ENCODE measurements at places on chromosomes 3 and 15.
A peak's percentile ranks its signal among the peaks of the same experiment; 100 is the strongest.

DNA sequence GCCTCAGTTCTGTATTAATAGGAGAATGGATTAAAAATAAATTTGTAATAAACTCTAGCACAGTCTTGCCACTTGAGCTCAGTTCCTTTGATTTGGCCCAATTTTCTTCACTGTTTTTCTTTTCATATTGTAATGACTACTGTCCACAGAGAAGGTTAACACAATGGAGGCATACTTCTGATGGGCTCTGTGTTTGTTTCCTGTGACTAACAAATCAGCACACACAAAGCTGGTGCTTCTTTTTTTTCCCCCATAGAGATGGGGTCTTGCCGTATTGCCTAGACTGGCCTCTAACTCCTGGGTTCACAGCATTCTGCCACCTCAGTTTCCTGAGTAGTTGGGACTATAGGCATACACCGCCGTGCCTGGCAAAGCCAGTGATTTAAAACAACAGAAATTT is 182.2 kb downstream of the GHSR start:
- no peak for DNase-seq

- DNase-seq: no peak
Observed at GRCh38 chr15:69388260-69388705, 25.9 kb upstream of the KIF23 start.

DNA sequence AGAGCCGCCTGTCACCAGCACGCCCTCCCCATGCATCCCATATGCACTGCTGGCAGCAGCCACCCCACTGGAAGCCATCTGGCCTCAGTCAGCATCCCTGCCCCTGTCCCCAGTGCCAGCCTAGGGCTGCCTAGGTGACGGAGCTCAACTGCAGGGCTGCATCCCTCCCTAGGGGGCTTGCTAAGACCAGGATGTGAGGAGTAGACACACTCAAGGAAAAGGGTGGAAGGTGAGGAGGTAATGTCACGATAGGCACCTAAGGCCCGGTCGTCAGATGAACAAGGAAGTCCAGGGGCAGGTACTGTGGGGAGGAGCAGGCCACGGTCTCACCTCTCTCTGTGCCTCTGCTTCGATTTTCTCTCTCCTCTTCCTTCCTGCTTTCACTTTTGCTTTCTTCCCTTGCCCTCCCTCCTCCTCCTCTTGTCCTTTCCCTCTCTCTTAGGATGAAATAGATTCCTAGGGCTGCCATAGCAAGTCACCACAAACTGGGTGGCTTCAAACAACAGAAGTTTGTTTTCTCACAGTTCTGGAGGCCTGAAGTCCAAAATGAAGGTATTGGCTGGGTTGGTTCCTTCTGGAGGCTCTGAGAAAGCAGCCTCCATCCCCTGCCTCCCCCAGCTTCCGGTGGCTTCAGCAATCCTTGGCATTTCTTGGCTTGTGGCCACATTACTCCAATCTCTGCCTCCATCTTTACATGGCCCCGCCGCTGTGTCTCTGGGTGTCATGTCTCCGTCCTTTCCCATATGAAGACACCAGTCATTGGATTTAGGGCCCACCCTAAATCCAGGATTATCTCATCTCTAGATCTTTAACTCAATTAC is 298.3 kb downstream of the SHQ1 start:
- no peak for DNase-seq

- DNase-seq: no peak
Observed at GRCh38 chr3:160076519-160076918, 87.9 kb downstream of the IL12A start.

- DNase-seq: no peak
Observed at GRCh38 chr3:33155301-33155700, 41.5 kb downstream of the CRTAP start.

DNA sequence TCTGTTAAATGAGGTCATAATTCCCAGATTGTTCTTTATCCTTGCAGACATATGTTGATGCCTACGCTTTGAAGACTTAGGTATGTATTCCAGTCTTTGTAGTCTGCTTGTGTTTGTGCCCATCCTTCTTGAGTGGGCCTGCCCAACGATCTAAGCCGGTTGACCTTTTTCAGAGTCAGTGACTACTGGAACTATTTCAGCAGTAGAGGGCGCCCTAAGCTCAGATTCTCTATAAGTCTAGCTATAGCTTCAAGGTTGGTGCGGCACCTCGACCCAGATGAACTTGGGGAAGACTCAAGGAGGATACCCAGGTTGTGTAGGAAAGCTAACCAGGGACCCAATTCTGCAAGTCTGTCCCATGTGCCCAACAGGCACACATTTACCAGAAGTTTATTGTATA is 228.8 kb upstream of the PPP2R3A start:
- no peak for DNase-seq

DNA sequence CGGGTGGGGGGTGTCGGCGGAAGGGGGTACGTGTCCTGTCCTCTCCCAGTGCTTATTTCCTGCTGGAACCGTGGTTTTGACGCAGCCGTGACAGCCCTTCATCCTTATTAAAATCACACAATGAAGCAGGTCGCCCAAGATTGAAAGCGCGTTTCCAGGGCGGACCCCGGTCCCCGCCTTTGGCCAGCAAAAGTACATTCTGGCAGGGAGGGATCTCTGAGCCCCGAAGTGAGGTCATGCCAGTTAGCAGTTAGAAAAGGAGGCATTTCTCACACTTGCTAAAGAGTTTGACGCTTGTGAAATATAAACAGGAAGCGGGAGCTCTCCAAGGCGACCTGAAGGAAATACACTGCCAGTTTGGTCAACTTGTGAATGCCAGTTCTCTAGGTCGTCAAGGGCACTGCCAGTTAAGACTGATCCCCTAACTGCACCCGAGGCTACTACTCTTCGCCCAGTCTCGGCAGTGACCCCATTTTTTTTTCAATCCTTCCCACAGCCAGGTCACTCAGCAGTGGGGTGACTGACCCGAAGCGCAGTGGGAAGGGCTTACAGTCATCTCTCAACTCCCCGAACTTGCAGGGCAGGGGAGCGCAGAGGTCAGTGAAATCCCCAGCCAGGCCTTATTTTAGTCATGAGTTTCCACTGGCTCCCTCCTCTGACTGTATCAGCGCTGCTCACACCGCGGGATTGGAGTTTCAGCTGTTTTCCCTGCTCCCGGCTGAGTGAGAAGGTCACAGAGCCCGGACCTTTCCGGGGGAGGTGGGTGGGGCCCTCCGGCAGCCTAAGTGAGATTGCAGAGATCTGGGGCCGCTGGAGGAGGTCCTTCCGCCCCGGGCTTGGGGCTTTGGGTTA is 2.0 kb upstream of the BHLHE40 start:
- DNase-seq: no peak

- DNase-seq: no peak
Observed at GRCh38 chr3:19190126-19190525, 41.8 kb downstream of the KCNH8 start.

DNA sequence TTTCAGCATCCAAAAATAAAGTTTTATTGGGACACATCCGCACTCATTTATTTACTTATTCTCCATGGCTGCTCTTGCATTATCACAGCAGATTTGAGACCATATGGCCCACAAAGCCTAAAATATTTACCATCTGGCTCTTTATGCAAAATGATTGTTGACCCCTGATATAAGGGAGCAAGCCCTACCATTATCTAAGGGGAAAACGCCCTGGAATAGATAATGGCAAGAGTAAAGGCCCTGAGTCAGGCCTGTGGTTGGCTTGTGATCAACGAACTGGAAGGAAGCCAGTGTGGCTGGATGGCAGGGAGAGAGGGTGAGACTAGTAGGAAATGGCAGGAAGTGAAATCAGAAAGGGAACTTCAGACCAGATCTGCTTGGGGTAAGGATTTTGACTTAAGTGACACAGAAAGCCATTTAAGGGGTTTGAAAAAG is 24.6 kb upstream of the DMXL2 start:
- peak; percentile 20 for DNase-seq

GRCh38 chr3:50454481-50455070 is 48.9 kb downstream of the CACNA2D2 start:
- DNase-seq: no peak

GRCh38 chr3:13556207-13556606 is 7.3 kb downstream of the FBLN2 start:
- no peak for DNase-seq

- no peak for DNase-seq
Observed at GRCh38 chr15:59917504-59918157, 86.5 kb upstream of the FOXB1 start.

- peak; percentile 63 for DNase-seq
Observed at GRCh38 chr3:152026033-152026556, 152.7 kb downstream of the SUCNR1 start.

GRCh38 chr3:182486463-182486862 is 306.8 kb upstream of the ATP11B start:
- DNase-seq: no peak

- no peak for DNase-seq
Observed at GRCh38 chr3:65018801-65019200, 331.0 kb upstream of the ADAMTS9 start.

DNA sequence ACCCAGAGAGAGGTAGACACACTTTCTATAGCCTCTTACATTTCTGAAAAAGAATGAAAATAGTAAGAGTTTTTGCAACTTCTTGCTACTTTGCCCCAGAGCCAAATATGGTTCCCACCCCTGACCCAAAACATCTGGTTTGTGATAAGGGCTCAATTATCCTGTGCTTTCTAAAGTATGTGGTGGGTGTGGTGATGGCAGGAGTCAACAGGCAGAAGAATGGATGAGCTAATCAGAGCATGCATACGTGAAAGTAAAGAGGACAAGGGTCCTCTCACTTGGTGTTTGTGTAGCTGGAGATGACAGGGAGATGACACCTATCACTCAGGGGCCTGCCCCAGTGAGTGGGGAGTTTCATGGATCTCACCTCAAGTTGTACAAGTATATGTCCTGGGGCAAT is 19.1 kb downstream of the KBTBD8 start:
- DNase-seq: no peak

DNA sequence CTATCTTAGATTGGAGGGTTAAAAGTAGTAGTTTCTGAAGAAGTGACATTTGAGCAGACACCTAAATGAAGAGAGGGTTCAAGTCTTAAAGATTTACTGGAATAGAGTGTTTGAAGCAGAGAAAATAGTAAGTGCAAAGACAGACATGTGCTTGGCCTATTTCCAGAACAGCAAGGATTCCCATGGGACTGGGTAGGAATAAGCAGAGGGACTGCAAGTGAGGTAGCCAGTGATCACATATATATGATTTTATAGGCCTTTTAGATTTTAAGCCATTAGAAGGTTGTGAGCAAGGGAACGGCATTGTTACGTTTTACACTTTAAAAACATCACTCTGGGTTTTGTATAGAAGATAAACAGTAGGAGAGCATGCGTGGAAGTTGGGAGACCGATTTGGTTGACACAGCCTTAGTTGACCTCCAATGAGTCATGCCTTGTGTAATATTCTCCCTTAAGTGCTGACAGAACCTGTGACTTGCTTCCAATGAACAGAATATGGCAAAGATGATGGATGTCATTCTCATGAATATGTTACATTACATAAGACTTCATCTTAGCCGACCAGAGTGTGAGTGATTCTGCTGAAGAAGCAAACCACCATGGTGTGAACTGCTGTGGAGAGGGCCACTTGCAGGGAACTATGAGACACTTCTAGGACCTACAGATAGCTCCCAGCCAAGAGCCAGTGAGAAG is 37.1 kb upstream of the SLC4A7 start:
- DNase-seq: no peak

DNA sequence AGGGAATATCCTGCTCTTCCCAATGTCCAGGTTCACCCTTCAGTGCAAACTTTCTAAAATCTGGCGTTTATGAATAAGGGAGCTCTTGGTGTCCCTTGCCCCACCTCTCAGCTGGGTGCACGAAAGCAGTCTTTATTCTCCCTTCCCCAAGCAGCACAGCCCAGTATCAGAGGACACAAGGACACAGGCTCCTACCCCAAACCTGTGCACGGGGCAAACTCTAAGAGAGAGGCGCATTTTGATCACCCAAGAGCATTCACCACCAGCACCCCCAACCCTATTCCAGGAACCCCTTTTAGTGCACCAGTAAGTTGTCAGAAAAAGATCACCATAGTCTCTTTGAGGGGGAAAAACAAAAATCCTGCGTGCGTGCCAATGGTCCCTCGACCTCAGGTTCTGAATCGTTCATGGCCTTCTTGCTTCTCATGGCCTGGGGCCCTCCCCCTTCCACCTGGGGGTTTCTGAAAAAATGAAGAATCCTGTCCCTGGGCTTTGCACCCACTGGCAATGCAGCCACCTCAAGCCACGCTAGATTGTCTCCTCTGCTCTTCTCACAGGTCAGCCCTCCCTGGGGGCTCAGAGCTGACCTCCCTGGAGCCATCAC is 78.9 kb downstream of the FAM174B start:
- DNase-seq: no peak

DNA sequence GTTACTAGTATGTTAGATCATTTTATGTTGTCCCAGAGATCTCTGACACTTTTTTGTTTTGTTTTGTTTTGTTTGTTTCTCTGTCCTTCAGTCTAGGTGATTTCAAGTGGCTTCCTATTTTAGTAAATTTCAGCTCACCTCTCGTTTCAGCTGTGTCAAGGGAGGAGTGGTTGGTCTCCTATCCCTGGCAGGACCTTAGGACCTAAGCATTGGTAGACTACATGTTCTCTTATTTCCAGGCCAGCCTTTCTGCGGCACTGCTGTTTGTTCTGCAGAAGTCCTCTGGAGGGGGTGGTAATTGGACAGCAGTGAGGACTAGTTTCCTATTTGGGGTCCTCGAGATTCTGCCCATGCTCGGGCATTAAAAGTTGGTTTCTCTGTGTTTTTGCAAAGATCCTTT is 31.8 kb downstream of the MGA start:
- DNase-seq: no peak

Data from non-pigmented ciliary epithelial cell (primary cell).